ENCODE measurements at places on chromosomes 11 and 22. TPM values are rescaled to one million over a fixed set of nuclear protein-coding genes. Genes with fewer than 3 reads are reported as not detected.

The MUC6 gene
- not detected for total RNA-seq

The NLRP14 gene
- total RNA-seq: 2.2 TPM

The TMPRSS6 gene
- 0.17 TPM for total RNA-seq

DNA sequence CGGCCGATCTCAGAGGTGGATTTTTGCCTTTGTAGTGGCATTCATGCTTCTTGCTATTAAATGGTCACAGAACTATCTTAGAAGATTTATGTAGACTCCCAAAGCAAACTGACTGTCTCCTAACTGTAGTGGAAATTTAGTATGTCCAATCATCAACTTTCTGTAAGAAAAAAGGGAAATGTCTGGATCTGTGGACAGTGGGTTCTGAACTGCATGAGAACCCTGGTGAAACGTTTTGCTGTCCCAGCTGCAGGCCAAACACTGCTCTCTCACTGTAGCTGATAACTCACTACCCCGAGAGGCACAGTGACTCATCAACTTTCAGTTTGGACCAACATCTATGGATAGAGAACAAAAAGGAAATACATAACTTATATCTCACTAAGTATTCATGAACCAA lies 387.1 kb downstream of the SOX6 start:
- no peak for DNase-seq

- no peak for DNase-seq
These were observed 34.3 kb downstream of the TREH start for GRCh38 chr11:118645066-118645715.

DNA sequence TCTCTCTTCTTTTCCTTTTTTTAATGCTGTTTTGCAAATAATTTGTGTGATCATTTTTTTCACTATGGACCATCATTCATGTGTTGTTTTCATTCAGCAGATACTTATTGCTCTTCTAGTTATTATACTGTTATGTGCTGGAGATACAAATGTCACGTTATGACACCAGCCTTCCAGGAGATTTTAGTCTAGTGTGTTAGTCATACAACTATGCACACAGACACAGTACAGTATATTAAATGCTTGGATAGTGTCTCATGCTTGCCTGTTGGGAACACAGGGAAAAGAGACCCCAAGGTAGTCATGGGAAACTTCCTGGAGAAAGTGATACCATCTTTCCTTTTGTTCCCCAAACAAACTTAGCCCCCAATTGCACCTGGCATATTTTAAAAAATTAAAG lies 116.1 kb downstream of the UVRAG start:
- DNase-seq: no peak

DNA sequence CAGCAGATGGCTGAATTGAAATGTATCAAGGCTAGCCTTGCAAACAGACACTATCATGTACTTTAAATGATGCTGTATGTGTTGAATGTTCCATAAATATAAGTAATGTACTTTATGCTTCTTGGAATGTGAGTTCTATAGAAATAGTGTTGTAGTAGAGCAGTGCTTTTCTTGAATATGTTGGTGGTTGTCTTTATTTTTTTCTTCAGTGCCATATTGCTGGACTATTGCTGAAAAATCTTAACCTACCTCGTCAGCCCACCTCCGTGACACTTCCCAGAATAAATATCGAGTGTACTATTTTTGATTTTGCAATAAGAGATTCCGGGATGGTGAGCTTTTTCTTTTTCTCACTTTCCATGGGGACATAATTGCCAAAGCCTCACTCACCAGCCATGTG lies 153.9 kb downstream of the NAV2 start:
- DNase-seq: no peak

DNA sequence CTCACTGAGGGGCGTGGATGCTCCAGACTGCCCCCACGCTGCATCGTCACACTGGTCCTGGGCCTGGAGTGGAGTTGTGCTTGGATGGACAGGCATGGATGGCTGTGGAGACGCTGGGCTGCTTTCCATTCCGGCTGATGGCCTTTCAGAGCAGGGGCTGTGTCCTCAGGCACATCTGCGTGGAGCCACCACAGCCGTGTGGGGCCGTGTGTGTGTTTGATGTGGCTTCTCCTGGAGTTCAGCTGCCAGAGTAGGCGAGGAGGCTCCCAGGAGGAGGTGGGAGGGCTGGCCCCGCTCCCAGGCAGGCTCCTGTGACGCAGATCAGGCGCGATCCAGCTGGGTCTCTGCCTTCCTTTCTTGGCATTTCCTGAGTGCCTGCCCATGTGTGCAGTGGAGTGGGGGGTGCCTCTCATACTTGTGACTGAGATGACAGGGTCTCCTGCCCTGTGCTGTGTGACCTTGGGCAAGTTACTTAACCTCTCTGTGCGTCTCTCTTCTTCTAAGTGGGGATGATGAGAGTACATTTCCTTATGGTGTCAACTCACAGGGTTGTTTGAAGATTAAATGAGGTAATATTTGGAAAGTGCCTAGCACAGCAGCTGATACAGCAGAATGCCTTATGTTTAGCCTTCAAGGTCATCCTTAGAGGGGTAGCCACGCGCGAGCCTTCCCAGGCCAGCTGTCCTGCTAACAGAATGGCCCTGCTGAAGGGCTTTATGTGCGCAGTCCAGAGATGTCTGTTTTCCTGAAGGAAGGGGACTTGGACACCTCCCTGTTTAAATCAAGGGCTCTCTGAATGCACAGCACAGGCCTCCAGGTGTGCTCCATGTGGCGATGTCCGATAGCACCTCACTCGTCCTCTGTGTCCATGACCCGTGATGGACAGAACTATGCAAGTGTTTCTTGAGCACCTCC lies 33.5 kb downstream of the GLB1L2 start:
- no peak for DNase-seq

- DNase-seq: no peak
These were observed 117.8 kb downstream of the NAT10 start for GRCh38 chr11:34223021-34223813.

GRCh38 chr22:22706253-22706915 lies 62.0 kb downstream of the GGTLC2 start:
- no peak for DNase-seq

Data from spinal cord (tissue), 10 donors.